ENCODE measurements at places on chromosomes 2 and 18.

DNA sequence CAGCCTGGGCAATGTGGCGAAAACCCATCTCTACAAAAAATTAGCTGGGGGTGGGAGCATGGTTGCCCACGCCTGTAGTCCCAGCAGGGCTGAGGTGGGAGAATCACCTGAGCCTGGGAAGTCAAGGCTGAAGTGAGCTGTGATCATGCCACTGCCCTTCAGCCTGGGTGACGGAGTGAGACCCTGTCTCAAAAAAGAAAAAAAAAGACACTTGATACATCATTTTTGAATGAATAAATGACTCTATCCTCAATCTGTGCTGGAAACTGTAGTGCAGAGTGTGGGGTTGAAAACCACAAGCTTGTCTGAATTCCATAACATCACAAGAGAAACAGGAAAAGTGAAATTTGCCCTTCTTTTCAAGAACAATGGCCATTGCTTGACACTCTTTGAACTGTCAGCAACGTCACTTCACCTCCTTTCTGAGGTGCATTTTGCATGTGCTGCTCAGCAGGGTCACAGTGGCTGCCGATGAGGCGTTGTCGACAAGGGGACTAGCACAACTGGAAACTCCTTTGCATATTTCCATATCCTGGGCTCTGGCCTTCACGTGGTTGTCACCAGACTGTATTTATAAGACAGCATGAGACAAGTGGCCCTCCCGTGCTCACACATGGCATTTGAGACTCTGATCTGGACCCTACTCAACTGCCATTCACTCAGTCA lies 54.2 kb downstream of the DDX1 start:
- DNase-seq = no peak

GRCh38 chr2:140023291-140023690 lies 1243.1 kb upstream of the NXPH2 start:
- DNase-seq = no peak

DNA sequence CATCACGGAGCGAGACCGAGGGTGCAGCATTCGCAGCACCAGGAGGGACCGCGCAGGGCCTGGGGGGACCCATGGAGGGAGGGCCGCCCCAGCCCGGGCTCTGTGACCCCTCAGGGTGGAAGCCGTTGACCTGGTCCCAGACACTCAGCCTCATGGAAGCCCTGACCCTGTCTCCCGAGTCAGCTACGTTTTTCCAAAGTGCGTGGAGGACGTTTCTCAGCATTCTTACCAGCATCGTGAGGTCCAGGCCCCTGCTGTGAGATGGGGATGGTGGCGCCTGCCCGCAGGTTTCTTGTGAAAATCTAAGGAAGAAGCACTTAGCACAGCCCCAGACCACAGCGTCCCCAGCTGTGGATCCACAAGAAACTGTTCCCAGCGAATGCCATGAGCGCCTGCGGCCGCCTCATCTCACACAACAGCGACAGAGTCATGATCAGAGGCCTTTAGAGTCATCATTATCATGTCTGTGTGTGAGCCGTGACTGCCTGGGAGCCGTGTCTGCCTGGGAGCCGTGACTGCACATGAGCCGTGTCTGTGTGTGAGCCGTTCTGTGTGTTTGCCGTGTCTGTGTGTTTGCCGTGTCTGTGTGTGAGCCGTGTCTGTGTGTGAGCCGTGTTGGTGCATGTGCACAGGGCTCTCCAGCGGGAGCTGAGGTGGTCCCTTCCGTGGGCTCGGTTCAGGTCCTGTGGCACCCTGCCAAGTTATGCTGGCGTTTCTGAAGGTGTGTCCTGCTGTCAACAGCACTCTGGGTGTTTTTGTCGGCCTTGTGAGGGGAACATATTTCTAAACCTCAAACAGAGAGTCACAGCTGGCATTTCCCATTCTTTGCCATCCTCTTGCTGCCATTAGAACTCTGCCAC lies 49.2 kb upstream of the KCNG2 start:
- no peak for DNase-seq

DNA sequence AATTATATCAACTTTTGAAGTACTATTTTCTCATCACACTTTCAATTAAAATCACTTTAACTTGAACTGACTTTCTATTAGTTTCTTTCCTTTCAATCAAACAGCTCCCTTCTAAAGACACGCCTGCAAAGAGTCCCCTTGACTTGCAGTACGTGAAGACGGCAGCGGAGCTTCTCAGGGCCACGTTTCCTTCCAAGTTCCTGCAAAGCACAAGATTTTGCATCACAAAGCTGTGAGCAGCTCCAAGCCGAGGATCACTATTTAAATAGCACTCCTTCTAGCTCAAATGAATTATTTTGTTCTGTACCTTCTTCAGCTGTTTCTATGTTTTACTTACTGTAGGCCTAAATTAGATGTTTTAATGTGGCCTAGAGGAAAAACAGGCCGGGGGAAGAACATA lies 30.8 kb downstream of the SH3YL1 start:
- no peak for DNase-seq

DNA sequence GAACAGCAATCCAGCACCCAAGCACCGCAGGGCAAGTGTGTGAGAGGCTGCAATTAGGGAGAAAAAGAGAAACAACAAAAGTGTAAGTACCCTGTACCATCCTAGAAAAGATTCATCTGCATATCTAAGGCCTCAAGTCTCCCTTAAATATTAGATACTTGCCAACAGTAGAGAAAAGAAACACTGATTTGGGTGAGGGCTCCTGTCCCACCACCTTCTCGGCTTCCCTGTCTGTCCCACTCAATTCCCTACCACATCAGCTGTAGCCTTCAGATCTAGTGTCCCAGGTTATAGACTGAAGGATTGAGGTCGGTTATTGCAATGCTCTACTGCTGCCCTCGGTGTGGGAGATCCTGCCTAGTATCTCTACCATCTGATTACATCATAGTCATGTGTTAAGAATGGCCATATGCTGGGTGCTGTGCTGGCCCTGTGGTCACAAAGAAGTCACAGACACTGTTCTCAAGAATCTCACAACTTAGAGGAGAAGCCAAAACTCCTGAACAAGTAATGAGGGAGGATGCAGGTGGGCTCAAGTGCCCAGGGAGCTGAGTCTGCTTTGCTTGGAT lies 2.5 kb downstream of the RAX start:
- no peak for DNase-seq

DNA sequence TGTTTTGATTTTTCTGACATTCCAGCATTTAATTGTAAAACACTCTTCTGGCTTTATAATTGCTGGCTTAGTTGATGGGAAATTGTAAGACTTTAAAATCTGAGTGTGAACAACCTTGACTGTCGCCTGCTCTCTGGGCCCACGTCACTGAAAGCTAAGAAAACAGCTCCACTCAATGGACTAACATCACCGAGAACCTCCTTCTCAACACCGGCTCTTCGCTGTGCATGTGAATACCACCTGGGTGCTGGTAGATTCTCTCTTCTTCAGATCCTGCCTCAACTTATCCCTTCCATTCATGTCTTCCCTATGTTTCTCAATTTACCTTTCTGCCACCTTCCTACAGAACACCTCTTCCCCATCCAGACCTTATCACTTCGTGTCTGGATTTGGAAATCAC lies 523.1 kb upstream of the ID2 start:
- no peak for DNase-seq

DNA sequence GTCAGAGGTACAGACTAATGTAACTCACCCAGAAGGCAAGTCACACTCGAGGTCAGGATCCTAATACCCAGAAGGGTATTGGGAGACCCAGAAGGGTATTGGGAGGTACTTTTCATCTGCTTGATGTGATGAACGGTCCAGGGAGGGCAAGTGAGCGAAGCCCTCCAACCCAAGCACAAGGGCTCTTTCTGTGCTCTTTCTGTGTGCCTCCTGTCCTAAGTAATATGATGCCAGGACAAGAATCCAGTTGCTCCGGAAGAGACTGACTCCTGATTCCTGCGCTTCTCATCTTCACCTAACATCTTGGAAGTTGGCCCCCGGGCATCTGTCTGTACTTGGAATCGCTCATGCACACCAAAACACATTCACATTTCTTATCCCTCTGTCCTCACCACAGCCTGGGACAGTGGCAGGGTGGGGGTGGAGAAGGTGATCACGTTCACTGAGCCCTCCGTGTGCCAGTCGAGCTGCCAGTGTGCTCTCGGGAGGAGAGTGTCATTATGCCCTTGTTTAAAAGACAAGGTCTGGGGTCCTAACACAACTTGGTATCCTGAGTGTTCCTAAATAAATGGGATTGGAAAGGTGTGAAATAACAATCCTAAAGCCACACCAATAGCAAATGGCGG lies 17.1 kb downstream of the GYPC start:
- no peak for DNase-seq

GRCh38 chr2:29777161-29777560 lies 144.2 kb downstream of the ALK start:
- no peak for DNase-seq

- DNase-seq = no peak
These were observed 608 bp downstream of the CCDC138 start for GRCh38 chr2:108787216-108787541.

- DNase-seq = no peak
These were observed 155.3 kb downstream of the RTP5 start for GRCh38 chr2:242024751-242025355.

GRCh38 chr18:74734013-74734444 lies 136.4 kb downstream of the ZNF407 start:
- no peak for DNase-seq

GRCh38 chr2:182867426-182868053 lies 1.1 kb upstream of the FRZB start:
- no peak for DNase-seq

GRCh38 chr18:36813101-36813775 lies 15.6 kb downstream of the TPGS2 start:
- no peak for DNase-seq

- DNase-seq = no peak
These were observed 32.3 kb upstream of the VWC2L start for GRCh38 chr2:214378455-214379103.
